Sigmoid colon (tissue), 7 donors: ENCODE measurements at places on chromosomes 16 and 17. TPM values are rescaled to one million over a fixed set of nuclear protein-coding genes. Genes with fewer than 3 reads are reported as not detected.
A peak's percentile ranks its signal among the peaks of the same experiment; 100 is the strongest.

GRCh38 chr17:70520447-70520846 is 351.1 kb downstream of the KCNJ2 start:
- DNase-seq: no peak
- no peaks in the 10 kb centered on the region for H3K36me3 ChIP-seq
- no peaks in the 10 kb centered on the region for H3K27me3 ChIP-seq
- H3K4me1 ChIP-seq: no peaks in the 10 kb centered on the region
- no peak overlapping the region for H3K27ac ChIP-seq
- no peak overlapping the region for H3K4me3 ChIP-seq

- no peaks in the 10 kb centered on the region for H3K27me3 ChIP-seq
- DNase-seq: no peak
- H3K36me3 ChIP-seq: no peaks in the 10 kb centered on the region
- H3K4me3 ChIP-seq: no peak overlapping the region
- no peak overlapping the region for H3K27ac ChIP-seq
- H3K4me1 ChIP-seq: peaks cover 16% of the 10 kb centered on the region
Measured at GRCh38 chr17:32492648-32493289, 6.0 kb downstream of the CDK5R1 start.

- DNase-seq: no peak
- H3K4me3 ChIP-seq: no peak overlapping the region
- peaks cover 46% of the 10 kb centered on the region for H3K4me1 ChIP-seq
- H3K27ac ChIP-seq: no peak overlapping the region
- peaks cover 45% of the 10 kb centered on the region for H3K27me3 ChIP-seq
Measured at GRCh38 chr16:725041-725376, 1.2 kb downstream of the CCDC78 start.

- peaks cover 24% of the 10 kb centered on the region for H3K36me3 ChIP-seq
- H3K27ac ChIP-seq: no peak overlapping the region
- H3K4me1 ChIP-seq: no peaks in the 10 kb centered on the region
- no peaks in the 10 kb centered on the region for H3K27me3 ChIP-seq
- H3K4me3 ChIP-seq: no peak overlapping the region
- no peak for DNase-seq
Measured at GRCh38 chr16:67100569-67101310, 9.0 kb upstream of the PHAF1 start.

DNA sequence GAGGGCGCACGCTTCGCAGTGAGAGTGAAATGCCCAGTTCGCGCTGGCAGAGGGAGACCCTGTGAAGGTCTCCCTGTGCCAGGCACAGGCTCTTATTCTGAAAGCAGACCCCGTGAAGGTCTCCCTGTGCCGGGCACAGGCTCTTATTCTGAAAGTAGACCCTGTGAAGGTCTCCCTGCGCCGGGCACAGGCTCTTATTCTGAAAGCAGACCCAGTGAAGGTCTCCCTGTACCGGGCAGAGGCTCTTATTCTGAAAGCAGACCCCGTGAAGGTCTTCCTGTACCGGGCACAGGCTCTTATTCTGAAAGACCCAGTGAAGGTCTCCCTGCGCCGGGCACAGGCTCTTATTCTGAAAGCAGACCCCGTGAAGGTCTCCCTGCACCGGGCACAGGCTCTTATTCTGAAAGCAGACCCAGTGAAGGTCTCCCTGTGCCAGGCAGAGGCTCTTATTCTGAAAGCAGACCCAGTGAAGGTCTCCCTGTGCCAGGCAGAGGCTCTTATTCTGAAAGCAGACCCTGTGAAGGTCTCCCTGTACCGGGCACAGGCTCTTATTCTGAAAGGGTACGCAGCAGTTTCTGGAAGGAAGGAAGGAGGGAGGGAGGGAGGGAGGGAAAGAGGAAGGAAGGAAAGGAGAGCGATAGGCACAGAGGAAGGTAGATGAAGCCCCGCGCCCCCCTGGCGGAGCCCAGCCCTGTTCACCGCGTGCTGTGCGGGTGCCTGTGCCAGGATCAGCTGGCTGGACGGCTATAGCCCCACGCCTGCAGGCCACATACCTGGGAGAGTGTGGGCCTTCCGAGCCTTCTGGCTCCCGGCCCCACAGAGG is 55.3 kb downstream of the WDR45B start:
- peaks cover 6% of the 10 kb centered on the region for H3K36me3 ChIP-seq
- peak overlapping the region; percentile 58 for H3K4me3 ChIP-seq
- DNase-seq: peak; percentile 91

DNA sequence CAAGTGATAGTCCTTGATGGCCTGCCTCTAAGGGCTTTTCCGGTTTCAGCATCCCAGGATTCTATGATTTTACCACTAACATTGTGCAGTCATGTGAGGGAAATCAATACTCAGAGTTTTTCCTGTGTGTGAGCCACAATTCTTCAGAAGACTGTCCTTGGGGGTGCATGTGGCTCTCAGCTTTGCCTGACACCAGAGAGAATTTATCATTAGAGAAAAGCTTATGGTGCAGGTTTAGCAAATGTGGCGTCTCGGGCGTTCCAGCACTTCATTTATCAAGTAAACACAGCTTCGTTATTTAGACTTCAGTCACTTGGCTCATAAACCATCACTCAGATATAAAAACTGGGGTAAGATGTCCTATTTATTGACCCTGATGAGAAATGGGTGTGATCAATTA is 62.8 kb downstream of the SPACA3 start:
- H3K4me3 ChIP-seq: no peak overlapping the region
- no peaks in the 10 kb centered on the region for H3K36me3 ChIP-seq
- H3K4me1 ChIP-seq: no peaks in the 10 kb centered on the region
- no peaks in the 10 kb centered on the region for H3K27me3 ChIP-seq

DNA sequence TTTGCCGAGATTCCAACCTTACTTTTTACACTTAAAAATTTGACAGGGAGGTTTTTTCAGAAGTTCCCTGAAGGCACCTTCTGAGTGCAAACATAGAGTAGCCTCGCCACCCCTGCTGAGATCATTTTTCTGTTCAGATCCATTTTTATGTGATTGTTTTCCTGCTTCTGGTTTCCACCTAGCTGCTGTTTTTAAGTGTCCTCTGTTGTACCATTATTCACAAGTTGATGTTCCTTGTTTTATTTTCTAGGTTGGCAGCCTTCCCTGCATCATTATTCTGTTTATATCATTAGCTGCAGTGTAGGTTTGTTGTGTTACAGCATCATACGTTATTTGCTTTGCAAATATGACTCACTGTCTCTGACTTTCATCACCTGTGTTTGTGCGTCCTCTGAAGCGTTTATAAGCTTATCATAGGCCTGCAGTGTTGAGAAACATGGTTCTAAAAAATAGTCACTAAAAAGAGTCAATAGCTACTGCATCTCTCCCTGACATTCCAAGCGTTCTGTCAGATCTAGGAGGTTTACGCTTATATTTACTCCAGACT is 116.9 kb upstream of the CLEC3A start:
- H3K4me3 ChIP-seq: no peak overlapping the region
- H3K36me3 ChIP-seq: no peaks in the 10 kb centered on the region
- DNase-seq: no peak

GRCh38 chr16:19700319-19700781 is 17.7 kb downstream of the KNOP1 start:
- peaks cover 31% of the 10 kb centered on the region for H3K4me1 ChIP-seq
- H3K27me3 ChIP-seq: no peaks in the 10 kb centered on the region
- no peak overlapping the region for H3K4me3 ChIP-seq
- peak overlapping the region; percentile 22 for H3K27ac ChIP-seq
- no peak for DNase-seq
- H3K36me3 ChIP-seq: peaks cover 50% of the 10 kb centered on the region

GRCh38 chr16:78606545-78606944 is 507.1 kb downstream of the WWOX start:
- H3K4me1 ChIP-seq: no peaks in the 10 kb centered on the region
- H3K4me3 ChIP-seq: no peak overlapping the region
- DNase-seq: no peak
- H3K36me3 ChIP-seq: no peaks in the 10 kb centered on the region

DNA sequence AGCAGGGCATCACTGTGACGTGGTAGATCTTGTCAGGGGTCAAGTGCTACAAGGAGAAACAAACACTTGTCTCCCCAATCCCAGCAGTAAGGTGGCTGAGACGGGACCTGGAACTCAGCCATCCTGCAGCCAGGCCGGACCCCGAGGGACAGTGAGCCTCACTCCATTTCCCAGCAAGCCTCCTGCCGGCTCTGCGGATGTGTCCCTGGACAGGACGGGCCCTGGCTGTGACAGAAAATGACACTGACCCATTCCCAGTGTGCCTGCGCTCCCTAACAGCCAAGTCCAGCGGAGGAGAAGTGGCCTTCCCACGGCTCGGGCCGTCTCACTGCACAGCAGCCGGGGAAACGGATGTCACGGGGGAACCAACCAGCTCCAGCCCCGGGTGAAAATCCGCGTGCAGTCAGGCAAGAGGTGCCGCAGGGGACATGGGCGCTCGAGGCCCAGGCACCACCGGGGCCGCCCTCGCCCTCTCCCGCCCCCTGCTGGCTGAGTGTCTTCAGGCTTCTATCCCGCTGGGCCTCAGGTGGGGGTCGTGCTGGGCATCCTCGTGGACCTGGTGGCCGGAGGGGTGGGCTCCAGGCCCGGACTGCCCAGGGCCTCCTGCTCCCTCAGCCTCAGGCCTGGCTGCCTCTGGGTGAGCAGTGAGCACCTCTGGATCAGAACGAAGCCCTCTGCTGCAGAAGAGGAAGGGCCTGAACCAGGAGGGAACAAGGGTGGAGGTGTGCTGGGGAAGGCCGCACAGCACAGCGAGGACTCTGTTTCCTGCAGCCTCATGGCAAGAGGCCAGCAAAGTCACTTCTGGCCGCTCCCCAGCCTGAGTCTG is 6.7 kb downstream of the HAGHL start:
- H3K4me1 ChIP-seq: peaks cover 3% of the 10 kb centered on the region
- H3K27me3 ChIP-seq: peaks cover 9% of the 10 kb centered on the region
- peaks cover 67% of the 10 kb centered on the region for H3K36me3 ChIP-seq
- no peak overlapping the region for H3K4me3 ChIP-seq

- H3K27ac ChIP-seq: no peak overlapping the region
- H3K36me3 ChIP-seq: peaks cover 4% of the 10 kb centered on the region
- DNase-seq: no peak
- no peak overlapping the region for H3K4me3 ChIP-seq
Measured at GRCh38 chr17:60695960-60696359, 18.3 kb downstream of the BCAS3 start.

DNA sequence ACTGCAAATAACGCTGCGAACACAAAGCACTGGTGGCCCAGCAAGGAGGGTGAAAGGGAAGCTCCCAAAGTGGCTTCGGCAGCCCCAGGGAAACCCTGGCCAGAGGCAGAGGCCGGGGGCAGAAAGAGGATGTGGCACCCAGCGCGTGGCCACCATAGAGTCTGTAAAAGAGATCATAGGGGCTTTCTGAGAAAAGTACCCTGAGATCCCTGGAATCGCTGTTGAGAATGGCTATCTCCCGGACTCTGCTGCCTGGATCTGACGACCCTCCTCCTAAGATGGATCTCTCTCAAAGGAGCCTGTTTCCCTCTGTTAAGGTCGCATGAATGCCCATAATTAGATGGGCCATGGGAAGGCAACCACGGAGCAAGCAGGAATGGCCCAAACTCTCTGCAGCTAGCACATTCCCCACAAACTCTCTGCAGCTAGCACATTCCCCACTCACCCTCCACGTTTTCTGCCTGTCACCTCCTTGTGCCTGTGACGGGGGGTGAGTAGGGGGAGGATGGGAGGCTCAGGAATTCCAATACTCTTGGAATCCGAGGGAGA is 364.4 kb downstream of the XYLT1 start:
- no peak overlapping the region for H3K4me3 ChIP-seq
- DNase-seq: no peak
- H3K27ac ChIP-seq: no peak overlapping the region
- H3K27me3 ChIP-seq: no peaks in the 10 kb centered on the region

DNA sequence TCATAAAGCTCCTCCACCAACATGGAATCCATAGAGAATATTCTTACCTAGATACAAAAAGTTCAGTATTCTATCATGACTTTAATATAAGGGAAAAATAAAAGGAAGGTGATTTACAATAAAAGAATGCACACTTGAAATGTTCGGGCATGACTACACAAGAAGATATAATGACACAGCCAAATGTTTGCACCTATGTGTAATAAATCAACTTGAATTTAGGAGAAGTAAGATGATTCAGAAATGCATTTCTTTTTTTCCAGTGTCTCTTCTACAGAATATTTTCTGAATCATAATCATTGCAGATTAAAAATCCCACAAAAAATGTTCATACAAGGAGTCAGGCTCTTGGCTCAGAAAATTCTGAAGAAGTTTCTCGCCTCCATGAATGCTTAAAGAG is 404.0 kb upstream of the HSBP1 start:
- no peaks in the 10 kb centered on the region for H3K4me1 ChIP-seq
- H3K27ac ChIP-seq: no peak overlapping the region
- DNase-seq: no peak
- no peaks in the 10 kb centered on the region for H3K36me3 ChIP-seq
- no peak overlapping the region for H3K4me3 ChIP-seq

- no peaks in the 10 kb centered on the region for H3K27me3 ChIP-seq
- H3K4me1 ChIP-seq: no peaks in the 10 kb centered on the region
- H3K27ac ChIP-seq: no peak overlapping the region
- no peak for DNase-seq
- no peaks in the 10 kb centered on the region for H3K36me3 ChIP-seq
Measured at GRCh38 chr17:32503251-32504165, 16.7 kb downstream of the CDK5R1 start.

- H3K4me3 ChIP-seq: no peak overlapping the region
- H3K36me3 ChIP-seq: no peaks in the 10 kb centered on the region
- H3K27me3 ChIP-seq: no peaks in the 10 kb centered on the region
- H3K27ac ChIP-seq: no peak overlapping the region
Measured at GRCh38 chr17:43477832-43478634, 5.7 kb upstream of the DHX8 start.

GRCh38 chr17:32731556-32732295 is 145.2 kb downstream of the MYO1D start:
- no peak for DNase-seq
- no peaks in the 10 kb centered on the region for H3K36me3 ChIP-seq
- no peak overlapping the region for H3K27ac ChIP-seq

GRCh38 chr17:44801880-44802279 is 28.2 kb downstream of the GJC1 start:
- no peaks in the 10 kb centered on the region for H3K27me3 ChIP-seq
- no peak overlapping the region for H3K4me3 ChIP-seq
- DNase-seq: no peak
- H3K4me1 ChIP-seq: peaks cover 95% of the 10 kb centered on the region

- no peaks in the 10 kb centered on the region for H3K4me1 ChIP-seq
- DNase-seq: no peak
- no peak overlapping the region for H3K4me3 ChIP-seq
- H3K36me3 ChIP-seq: no peaks in the 10 kb centered on the region
Measured at GRCh38 chr17:58047376-58048150, 35.7 kb upstream of the DYNLL2 start.

GRCh38 chr17:55818451-55819375 is 67.9 kb downstream of the PCTP start:
- H3K4me3 ChIP-seq: no peak overlapping the region
- no peak for DNase-seq
- H3K27ac ChIP-seq: no peak overlapping the region
- H3K27me3 ChIP-seq: no peaks in the 10 kb centered on the region

- no peak overlapping the region for H3K4me3 ChIP-seq
- H3K27ac ChIP-seq: no peak overlapping the region
- H3K36me3 ChIP-seq: no peaks in the 10 kb centered on the region
Measured at GRCh38 chr17:37671824-37672547, 28.7 kb upstream of the DDX52 start.

The IGFBP4 gene
- polyA plus RNA-seq: 30.3 TPM

The FLYWCH2 gene
- polyA plus RNA-seq: 30.7 TPM

The P2RX5 gene
- polyA plus RNA-seq: not detected

The EVPL gene
- 16.0 TPM for polyA plus RNA-seq

The GPRC5B gene
- 1.6 TPM for polyA plus RNA-seq

The AIPL1 gene
- not detected for polyA plus RNA-seq

The TBX6 gene
- 0.23 TPM for polyA plus RNA-seq

The KRT23 gene
- 3.7 TPM for polyA plus RNA-seq

The C17orf113 gene
- 0.23 TPM for polyA plus RNA-seq
